Hippocampal formation (tissue), 2 donors: ENCODE measurements at places on chromosomes 2 and 18.

GRCh38 chr2:136206613-136207012 is 88.7 kb upstream of the CXCR4 start:
- no peak for DNase-seq

DNA sequence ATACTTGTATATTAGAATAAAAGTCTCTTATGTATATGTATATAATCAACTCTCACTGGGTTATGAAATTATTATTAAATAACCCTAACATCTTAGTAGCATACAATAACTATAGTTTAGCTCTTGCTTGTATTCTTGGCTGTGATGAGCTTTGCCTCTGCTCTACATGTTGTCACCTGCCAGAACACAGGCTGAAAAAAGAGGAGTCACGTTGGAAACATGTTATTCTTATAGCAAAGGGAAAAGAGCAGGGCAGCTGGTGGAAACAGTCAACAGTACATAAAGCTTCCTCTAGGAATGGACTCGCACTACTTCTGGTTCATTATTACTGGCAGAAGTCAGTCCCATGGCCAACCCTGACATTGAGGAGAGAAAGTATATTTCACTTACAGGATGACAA is 362.0 kb upstream of the KYNU start:
- DNase-seq = no peak

- DNase-seq = no peak
Observed at GRCh38 chr18:8701546-8702118, 3.7 kb upstream of the MTCL1 start.

- DNase-seq = no peak
Observed at GRCh38 chr18:59865241-59865986, 34.4 kb upstream of the PMAIP1 start.

GRCh38 chr18:75408554-75409506 is 18.7 kb downstream of the SMIM21 start:
- no peak for DNase-seq

DNA sequence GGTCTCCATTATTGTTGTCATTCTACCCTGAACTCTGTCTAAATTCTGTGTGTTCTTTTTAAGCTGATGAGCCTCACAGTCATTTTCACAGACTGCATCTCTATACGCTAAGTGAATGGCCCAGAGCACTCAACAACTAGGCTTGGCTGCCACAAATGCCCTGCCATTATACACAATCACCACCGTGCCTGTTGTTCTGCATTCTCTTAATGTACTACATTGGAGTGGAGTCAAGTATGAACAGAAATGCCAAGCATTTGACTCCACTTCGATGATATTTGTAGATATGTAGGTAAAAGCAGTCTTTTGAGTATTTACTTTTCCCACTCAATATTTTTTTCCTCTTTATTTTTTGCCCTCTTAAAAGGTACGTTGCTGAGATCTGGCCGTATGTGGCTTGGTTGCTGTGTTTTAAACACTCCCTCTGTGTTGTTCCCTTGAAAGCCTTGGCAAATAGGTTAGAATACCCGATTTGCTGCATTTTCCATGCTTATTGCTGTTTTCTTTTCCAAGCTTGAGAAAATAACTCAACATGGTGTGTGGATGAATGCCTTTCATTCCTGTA is 36.2 kb upstream of the TMEFF2 start:
- no peak for DNase-seq

GRCh38 chr2:191666732-191667131 is 11.2 kb upstream of the NABP1 start:
- no peak for DNase-seq

- no peak for DNase-seq
Observed at GRCh38 chr18:66966171-66966570, 362.3 kb upstream of the CDH19 start.

DNA sequence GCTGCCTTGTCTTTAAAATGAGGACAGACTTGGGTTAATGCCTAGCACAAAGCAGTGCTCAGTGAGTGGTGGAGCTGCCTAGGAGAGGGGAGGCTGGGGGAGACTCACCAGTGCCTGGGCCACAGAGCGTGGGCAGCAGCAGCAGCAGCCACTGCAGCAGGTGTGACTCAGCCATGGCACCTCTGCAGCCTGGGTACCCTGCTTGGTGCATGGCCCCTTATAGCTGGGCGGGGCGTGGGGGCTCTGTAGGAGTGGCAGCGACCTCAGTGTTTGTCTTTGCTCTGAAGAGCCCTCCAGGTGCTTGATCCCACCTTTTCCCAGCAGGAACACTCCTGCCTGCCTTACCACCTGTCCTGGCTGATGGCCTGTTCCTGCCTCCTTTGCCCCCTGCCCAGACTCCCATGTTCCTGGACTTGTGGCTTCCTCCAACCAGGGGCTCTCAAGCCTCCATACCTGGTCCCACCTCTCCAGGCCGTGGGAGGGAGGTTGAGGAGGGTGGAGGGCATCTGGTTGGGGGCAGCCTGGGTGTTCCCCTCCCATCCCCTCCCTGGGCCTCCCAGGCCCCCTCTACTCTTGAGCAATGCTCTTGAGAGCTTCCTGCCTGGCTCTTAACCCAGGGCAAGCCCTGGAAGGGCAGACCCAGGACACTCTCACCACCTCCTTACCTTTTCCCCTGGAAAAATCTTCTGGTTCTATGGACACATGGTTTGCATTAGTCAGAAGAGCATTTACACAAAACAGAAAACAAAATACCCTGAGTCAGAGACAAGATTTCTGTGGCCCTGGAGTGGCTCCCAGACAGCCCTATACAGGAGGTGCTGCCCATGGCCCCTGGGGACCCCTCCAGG is at the start of gene SFTPB:
SFTPB (minus strand) TSS at position 191 of the 848 bp plus-strand sequence; CDS start at position 175, 16 bp downstream.
- no peak for DNase-seq

DNA sequence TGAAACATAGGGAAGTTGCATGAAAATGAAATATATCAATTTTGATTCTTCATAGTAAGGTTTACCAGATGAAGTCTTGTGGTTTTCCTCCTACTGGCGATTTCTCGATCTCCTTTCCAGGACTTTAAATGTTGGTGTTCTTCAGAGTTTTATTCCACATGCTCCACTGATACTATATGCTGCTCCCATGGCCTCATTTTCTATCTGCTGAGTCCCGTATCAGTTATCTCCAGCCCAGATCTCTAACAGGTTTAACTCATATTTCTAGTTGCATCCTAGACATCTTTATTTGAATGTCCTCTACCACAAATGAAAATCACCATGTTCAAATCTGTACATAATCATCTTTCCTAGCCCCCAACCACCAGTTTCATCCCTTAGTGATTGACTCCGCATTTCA is 71.8 kb downstream of the COX7A2L start:
- DNase-seq = no peak

DNA sequence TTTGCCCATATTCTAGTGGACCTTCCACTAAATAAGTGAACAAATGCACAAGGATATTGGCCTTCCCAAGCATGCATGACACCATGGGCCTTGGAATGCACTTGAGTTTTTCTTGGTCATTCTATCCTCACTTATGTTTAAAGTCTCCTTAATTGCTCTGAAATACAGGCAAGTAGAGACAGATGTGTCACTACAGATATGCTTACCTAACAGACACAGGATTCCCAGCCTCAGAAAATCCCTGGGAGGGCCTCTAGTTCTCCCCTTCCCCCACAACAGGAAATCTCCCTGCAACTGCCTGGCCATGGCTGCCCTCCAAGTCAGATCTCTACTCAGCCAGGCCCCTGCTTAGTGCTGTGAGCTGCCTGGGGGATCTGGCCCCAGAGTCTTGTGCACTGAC is 445.2 kb downstream of the IRS1 start:
- DNase-seq = no peak

DNA sequence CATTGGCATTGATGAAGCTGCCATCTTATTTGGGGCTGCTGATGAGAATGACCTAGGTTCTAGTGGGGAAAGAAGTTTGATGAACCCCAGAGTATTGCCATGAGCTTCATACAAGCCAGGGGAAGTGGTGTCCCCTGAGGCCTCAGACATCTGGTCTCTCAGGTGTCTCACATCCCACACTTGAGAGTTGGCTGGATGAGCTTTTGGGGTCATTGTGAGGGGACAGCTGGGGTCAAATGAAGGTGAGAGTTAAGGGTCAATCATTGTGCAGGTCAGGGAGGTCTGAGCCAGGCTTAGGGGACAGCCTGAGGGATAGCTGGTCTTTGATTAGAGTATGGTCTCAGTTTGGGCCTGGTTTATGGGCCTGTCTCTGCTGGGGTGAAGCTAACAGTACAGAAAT is 336.5 kb downstream of the CYP26B1 start:
- no peak for DNase-seq

- DNase-seq = no peak
Observed at GRCh38 chr2:196245378-196246140, 74.2 kb upstream of the STK17B start.

- no peak for DNase-seq
Observed at GRCh38 chr2:213958086-213958485, 452.8 kb upstream of the VWC2L start.

DNA sequence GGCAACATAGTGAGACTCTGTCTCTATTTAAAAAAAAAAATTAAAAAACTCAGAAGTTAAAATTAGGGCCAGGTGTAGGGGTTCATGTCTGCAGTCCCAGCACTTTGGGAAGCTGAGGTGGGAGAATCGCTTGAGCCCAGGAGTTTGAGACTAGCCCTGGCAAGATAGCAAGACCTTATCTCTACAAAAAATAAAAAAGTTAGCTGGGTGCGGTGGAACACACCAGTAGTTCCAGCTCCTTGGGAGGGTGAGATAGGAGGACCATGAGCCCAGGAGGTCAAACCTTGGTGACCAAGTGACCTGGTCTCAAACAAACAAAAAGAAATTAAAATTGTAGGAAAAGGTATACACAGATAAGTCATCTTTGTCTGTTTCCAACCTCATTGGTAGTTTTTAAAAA is 11.3 kb downstream of the TTLL4 start:
- DNase-seq = no peak

- DNase-seq = no peak
Observed at GRCh38 chr2:111164078-111164477, 43.4 kb downstream of the BCL2L11 start.

DNA sequence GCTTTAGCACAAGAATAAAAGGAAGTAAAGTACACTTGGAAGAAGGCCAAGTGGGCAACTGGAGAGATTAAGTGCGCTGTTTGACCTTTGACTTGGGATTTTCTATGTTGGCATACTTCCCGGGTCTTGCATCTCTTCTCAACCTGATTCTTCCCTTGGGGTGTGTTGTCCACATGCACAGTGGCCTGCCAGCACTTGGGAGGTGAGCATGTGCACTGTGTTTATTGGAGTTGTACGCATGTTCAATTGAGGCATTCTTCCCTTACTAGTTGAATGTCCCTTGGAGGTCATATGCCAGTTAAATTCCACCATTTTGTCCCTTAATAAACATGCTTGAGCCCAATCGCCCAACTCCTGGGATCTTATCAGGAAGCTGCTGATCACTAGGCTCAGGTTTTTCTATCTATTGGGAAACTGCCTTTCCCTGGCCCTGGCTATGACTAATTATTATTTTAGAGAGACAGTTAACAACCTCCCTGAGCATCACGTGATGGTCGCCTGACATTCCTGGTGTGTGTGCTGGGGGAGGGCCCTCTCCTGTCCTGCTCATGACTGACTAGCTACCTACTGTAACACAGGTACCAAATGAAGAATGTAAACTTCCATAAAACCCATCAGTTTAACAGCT is 62.5 kb upstream of the RAPGEF4 start:
- DNase-seq = no peak

GRCh38 chr2:11541693-11542274 is 7.9 kb downstream of the GREB1 start:
- DNase-seq = no peak

GRCh38 chr2:100060875-100061274 is 81.5 kb downstream of the AFF3 start:
- DNase-seq = no peak

DNA sequence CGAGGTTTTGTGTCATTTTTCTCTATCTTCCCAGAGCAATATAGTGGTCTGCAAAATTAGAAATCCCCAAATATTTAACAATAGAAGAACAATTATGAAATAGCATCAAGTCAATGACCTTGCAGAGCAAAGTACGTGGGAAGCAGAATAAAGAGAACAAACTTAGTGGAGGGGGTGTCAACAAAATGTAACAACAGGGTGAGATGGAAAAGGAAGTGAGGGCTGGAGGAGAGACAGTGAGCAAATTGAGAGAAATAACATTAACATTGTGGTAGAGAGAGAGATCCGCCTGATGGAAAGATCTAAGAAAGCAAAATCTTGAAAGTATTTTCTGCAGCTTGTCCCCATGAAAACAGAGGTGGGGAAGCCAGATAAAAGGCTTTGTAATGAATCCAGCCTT is 23.4 kb downstream of the ARHGAP15 start:
- DNase-seq = no peak

GRCh38 chr2:136134126-136134525 is 16.2 kb upstream of the CXCR4 start:
- DNase-seq = no peak

- DNase-seq = no peak
Observed at GRCh38 chr2:16389611-16390010, 276.0 kb downstream of the CYRIA start.

- DNase-seq = no peak
Observed at GRCh38 chr18:54032412-54032811, 192.1 kb downstream of the MBD2 start.

DNA sequence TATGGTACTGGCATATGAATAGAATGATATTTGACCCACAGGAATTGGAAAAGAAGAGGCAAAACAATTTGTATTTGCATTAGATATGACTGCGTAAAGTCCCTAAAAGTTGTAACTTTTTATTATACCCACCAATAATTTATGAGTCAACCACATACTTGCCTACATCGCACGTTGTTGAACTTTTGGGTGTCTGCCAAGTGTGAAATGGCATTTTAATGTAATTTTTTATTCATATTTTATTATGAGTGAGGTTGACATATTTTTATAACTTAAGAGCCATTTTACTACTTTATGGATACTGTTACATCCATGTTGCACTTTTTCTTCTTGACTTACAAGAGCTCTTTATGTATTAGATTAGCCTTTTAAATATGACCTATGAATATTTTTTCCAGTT is 4.6 kb downstream of the DSC2 start:
- DNase-seq = no peak

DNA sequence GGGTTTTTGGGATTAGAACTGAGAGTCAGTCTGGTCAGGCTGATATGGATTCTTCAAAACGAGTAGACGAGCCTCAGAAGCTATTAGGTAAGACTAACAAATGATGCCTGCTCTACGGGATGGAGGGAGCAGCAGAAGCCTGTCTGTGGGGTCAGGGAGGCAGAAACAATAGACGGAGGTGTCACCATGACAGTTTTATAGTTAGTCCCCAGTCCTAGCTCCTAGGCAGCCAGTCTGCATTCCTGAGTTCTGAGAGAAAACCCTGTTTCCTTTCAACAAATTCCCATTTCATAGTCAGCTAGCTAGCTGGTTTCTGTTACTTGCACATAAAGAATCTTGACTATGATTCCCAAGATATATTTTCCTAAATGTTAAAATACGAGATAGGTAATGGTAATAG is 542.1 kb downstream of the PID1 start:
- no peak for DNase-seq

DNA sequence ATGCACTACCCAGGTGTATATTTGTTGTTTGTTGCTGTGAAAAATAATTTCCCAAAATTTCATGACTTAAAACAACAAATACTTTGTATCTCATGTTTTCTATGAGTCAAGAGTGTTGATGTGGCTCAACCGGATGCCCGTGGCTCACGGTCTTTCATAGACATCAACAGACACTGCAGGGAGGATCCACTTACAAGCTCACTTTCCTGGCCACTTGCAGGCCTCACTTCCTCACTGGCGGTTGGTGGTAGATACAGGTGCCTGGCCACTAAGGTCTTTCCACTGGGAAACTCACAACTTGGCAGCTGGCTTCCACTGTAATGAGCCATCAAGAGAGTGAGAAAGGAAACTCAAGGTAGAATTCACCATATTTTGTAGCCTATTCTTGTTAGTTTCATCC is 662.9 kb downstream of the IRS1 start:
- DNase-seq = no peak
